Cardiac septum (tissue), 1 donor: ENCODE measurements at places on chromosomes 1 and 21. TPM values are rescaled to one million over a fixed set of nuclear protein-coding genes. Genes with fewer than 3 reads are reported as not detected.

- DNase-seq = no peak
Observed at GRCh38 chr1:20356850-20357459, 66.3 kb downstream of the VWA5B1 start.

COL11A1 gene
- 0.13 TPM for total RNA-seq

DNA sequence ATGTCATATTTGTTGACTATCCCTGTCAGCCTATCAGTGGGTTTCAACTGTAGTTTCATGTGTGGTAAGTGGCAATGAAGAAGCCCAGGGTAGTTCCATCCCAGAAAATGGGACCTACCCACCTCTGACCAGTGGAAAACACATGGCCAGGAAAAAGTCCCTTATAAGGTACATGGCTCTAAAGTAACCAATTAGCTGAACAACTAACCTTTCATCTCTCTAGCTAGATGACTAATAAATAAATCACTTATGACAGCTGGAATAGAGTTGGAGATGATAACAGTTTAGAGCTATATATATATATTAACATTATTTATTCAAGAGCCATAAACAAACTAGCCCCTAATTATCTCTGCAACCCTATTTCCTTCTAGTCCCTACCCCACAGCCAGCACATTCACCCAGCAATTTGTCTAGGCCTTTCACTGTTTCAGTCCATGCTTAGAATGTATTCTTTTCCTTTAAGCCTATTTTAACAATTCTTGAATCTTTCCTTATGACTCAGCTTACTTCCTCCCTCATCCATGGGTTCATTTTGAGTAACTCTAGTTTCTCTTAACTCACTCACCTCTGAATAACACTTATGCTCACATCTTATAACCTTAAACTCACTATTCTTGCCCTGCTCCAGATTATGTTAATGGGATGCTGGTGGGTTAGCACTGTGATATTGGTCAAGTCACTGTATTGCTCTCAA is 83.7 kb downstream of the TNFSF18 start:
- no peak for DNase-seq

TGFB2 gene
- total RNA-seq = 40.5 TPM

- no peak for DNase-seq
Observed at GRCh38 chr1:108327534-108328466, 83.9 kb upstream of the NBPF4 start.

CAMTA1 gene
- 114 TPM for total RNA-seq

DNA sequence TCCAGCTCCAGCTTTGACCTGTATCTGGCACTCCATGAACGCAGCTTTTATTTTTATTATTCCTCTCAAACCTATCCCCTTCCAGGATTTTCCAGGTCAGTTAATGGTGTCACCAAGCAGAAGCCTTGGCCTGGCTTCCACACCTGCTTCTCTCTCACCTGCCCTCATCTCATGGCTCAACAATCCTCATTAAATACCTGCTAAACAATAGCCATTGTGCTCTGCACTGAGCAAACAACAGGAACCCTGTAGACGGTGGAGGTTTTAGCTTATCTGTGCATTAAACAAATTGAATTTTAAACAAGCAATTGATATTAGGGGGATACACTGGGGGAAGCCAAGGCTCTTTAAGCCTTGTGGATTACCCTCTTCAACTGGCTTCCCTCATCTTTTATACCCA is 15.3 kb downstream of the PYCR2 start:
- no peak for DNase-seq

PTGS2 gene
- total RNA-seq = 0.81 TPM

DNA sequence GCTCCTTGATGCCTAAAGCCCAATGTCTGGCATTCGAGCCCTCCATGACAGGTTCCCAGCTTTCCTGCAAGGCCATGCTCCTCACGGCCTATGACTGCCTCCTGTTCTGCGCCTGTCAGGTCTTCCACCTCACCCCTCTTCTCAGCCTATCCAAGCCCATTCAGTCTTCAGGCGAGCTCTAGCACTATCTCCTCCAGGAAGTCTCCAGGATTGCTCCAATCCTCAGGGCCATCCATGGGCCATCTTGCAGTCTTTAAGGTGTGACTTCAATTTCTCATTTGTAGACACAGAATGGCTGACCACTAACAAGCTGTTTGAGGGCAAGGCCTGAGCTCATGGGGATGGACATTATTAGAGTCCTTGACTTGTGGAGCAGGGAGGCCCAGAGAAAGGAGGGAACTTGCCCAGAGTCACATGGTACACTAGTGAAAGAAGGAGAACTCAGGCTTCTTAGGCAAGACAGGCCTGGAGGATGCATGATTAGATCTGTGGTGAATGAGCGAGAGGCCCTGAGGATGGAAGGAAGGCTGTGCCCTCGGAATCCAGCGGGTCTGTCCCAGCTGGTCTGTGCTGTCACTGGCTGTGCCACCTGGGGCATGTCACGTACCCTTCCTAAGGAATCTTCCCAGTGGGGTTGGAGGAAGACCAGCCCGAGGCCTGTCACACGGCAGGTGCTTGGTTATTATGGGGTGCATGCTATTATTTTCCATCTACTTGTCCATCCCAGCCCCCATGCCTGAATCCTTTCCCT is 1.2 kb upstream of the ACOT11 start:
- DNase-seq = no peak

DNA sequence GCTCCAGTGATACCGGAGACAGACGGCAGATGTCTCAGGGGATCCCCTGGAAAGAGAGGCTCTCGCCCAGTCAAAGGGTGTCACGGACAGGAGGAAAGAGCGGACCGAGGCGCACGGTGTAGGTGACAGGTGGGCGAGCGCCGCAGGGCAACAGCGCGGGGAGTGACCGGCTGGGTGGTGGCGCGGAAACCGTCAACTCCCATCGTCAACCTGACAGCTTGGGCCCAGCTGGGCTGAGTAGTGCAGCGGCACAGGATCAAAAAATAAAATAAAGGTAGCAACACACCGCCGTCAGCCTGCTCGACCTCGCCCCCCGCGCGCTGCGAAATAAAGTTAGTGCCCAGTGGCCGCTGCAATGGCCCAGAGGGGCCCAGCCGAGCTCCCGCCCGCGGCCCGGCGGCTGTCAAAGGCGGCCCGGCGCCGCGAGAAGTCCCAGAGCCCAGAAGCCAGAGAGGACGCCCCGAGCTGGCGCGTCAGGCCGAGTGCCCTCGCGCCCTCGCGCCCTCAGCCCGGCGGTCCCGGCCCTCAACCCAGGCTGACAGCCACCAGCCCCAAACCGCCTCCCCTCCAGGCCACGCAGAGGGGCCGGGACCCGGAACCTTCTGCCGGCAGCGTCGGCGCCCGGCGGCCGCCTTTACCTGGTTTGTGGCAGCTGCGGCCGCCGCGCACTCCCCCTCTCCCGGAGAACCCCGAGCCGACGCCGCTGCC is at the start of gene LYST:
Gene LYST, minus strand, starts transcription at position 702 of the 708 bp plus-strand sequence. CDS start 36,489 bp downstream, outside the sequence.
- DNase-seq = peak; percentile 86

GRCh38 chr1:206967096-206967849 is 3.0 kb downstream of the FCAMR start:
- DNase-seq = no peak

NBPF10 gene
- total RNA-seq = 0.92 TPM
